Anterior cingulate cortex (tissue), 58 donors: ENCODE measurements at places on chromosomes 1 and 21.

DNA sequence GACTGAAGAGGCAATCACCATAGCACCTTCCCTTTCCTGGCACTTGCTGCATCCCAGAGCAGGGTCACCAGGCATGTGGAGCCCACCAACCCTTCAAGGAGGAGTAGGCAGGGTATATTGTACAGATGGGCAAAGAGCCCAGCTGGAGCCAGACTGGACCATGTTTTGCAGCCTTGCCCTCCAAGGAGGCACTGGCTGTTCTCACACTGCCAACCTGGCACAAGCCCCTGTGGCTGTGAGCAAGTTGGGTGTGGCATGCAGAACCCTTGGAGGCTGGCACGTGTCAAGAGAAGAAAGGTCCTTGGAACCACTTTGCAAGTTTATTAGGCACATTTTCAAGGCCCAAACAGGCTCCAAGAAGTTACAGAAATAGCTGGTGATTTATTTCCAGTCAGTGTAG is 146.4 kb downstream of the FOXD2 start:
- DNase-seq: peak; percentile 64

DNA sequence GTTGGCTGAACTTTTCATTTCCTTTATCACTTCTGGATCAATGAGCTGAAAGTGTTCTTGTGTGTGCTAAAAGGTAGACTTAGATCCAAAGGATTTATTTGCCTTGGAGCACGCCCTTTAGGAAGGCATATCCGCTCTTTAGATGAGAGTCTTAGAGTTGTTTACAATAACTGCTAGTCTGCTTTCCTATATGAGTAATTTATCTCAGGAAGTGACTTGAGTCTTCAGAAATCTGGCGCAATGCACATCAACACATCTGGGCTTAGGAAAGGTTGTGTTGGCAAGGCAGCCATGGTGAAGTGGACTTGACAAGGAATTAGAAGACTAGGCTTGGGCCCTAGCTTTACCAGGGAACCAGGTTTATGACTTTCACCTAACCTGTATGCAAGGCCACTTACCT is 204.1 kb upstream of the PTGFR start:
- no peak for DNase-seq

GRCh38 chr1:168159251-168159650 is 19.5 kb upstream of the TIPRL start:
- DNase-seq: no peak

- DNase-seq: no peak
Measured at GRCh38 chr1:90561911-90562310, 155.2 kb downstream of the BARHL2 start.

- no peak for DNase-seq
Measured at GRCh38 chr1:20681999-20682398, 20.8 kb upstream of the DDOST start.

GRCh38 chr1:213728593-213729536 is 258.9 kb upstream of the PROX1 start:
- no peak for DNase-seq

GRCh38 chr1:73909043-73909562 is 288.9 kb downstream of the LRRIQ3 start:
- DNase-seq: no peak

GRCh38 chr1:161427733-161428516 is 60.2 kb upstream of the CFAP126 start:
- no peak for DNase-seq

- no peak for DNase-seq
Measured at GRCh38 chr1:37622131-37622530, 12.6 kb downstream of the RSPO1 start.

DNA sequence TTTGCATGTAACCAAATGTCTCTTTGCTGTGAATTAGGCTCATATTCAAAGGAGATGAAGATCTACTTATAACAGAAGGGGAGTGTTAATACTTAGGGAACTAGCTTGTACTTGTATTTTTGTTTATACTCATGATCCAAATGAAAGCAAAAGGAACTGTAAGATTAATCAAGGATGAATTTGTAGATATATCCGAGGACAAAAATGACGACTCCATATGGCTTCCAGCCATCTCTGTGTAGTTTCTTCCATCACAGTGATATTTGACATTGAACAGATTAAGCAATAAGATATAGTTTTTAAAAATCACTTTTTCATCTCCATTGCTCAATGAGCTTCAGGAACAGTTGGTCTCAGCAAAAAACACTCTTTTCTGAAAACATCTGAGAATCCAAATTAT is 257.4 kb upstream of the CAMK1G start:
- no peak for DNase-seq

DNA sequence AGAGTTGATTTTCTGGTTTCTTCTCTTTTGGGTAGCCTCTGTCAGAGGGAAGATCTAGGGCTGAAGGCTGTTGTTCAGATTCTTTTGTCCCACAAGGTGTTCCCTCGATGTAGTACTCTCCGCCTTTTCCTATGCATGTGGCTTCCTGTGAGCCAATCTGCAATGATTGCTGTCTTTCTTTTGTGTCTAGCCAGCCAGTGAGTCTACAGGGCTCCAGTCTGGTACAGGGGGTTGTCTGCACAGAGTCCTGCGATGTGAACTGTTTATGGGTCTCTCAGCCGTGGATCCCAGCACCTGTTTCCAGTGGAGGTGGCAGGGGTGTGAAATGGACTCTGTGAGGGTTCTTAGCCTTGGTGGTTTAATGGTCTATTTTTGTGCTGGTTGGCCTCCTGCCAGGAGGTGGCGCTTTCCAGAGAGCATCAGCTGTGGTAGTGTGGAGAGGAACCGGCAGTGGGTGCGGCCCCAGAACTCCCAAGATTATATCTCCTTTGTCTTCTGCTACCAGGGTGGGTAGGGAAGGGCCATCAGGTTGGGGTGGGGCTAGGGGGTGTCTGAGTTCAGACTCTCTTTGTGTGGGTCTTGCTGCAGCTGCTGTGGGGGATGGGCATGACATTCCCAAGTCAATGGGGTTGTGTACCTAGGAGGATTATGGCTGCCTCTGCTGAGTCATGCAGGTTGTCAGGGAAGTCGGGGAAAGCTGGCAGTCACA is 81.3 kb upstream of the C21orf91 start:
- DNase-seq: no peak

- no peak for DNase-seq
Measured at GRCh38 chr1:5369223-5369622, 623.0 kb downstream of the NPHP4 start.

- DNase-seq: no peak
Measured at GRCh38 chr1:167052389-167052788, 37.8 kb downstream of the GPA33 start.

DNA sequence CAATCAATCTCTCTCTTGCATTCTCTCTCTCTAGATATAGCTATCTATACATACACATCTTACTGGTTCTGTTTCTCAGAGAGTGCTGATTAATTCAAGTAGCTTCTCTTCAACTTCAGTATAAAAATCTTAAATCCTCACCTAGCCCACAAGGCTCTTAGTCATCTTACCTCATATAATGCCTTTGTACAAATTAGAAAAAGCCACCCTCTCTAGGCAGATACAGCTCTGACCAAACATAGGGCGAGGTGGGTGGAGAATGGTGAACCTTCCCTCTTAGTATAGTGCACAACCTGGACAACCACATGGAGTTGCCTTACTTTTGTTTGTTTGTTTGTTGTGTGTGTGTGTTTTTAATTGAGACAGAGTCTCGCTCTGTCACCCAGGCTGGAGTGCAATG is 5.1 kb upstream of the INAVA start:
- DNase-seq: no peak

DNA sequence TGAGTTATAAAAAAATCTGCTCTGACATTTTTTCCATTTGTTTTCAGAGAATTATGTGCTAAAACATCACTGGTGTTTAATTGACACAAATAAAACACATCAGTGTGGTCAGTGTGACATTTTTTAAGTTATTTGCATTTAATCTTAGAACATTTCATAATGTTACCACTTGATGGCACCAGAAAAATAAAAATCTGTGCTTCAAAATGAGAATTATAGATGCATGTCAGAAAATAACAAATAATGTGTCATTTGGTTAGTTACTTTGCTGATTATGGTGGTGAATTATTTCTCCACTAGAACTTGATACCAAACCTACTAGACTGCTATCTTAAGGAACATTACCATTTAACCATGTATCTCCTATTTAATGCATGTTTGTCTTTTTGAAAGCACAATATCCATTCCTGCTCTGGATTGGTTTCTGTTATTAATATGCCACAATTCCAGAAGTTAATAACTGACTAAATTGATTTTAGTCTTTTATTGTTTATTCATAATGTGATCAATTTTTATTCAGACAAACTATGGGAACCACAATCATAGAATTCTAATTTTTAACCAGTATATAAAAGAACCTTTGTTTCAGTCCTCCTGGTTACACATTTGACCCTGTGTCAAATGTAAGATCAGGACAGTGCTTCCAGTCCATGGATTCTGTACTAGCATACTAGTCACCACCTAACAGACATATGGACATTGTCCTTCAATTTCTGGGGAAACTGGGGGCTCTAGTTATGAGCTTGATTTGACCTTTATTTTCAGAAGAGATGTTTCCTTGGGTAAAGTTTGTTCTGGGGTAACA is 81.0 kb downstream of the RPS6KC1 start:
- DNase-seq: no peak

DNA sequence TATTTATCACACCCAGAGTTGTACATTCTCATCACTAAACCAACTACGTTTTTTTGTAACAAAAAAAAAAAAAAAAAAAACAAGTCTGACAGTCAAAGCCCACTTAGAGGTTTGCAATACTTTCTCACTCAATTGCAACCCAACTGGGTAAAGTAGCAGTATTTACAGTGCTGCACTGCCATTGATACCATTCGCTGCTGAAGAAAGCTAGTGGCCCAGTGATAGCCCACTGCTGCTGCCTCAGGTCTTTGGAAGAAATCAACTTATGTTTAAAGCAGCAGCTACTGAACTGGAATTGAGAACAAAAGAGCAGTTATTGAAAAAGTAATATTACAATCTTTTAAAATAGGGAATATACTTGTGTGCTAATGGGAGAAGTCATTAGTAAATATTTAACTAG is 2.7 kb downstream of the HNRNPU start:
- no peak for DNase-seq

- DNase-seq: no peak
Measured at GRCh38 chr1:23554127-23554480, 5.2 kb downstream of the ID3 start.

GRCh38 chr1:178953034-178953433 is 72.7 kb upstream of the FAM20B start:
- DNase-seq: no peak

DNA sequence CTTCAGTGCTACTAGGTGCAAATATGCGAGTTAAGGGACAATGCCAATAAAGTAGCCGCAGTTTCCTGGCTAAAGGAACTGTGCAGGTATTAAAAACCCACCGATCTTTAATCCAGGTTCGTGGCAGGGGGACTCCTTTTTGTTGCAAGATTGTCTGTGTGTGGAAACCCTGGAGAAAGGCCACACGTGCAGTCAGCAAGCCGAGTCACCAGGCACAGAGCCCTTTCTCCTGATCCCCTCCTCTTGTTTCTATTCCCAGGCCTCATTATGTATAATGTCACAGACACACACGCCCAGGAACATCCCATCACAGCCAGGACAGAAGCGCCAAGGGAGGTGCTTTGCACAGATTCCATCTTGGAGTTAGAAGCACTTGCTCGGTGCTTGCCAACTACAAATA is 528.9 kb downstream of the KIF26B start:
- no peak for DNase-seq

GRCh38 chr1:39727221-39727931 is 11.3 kb upstream of the PPIE start:
- DNase-seq: no peak

GRCh38 chr1:227938911-227939790 is 8.6 kb downstream of the WNT9A start:
- DNase-seq: no peak

DNA sequence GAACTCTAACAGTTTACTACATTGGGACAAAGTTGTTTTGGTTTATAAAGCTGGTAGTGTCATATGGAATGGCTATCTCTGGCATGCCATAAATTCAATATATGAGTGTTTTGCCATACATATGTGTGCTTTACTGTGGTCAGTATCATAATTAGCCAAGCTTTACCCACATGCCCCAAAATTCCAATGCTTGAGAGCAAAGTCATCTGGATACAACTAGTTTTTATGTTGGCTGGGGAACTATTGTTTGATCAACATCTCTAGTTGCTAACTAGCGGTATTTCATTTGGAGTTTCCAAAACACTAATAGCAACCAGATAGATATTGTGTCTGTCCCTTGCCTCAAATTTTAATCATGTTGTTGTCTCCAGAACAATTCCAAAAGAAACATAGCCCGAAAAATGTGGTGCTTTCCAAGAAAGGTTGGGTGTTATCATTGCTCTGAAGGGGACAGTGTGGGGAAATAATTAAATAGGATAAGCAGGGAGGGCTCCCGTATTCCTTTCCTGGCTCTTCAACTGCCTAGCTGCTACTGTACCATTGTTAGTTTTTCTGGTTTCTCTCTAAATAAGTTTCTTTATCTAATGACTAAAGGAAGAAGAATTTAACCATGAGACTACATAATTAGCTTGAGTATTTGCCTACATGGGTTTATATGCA is 136.1 kb downstream of the TGFB2 start:
- DNase-seq: no peak

- peak; percentile 96 for DNase-seq
Measured at GRCh38 chr1:206612129-206612876, at the start of gene EIF2D. Gene EIF2D, minus strand, starts transcription at chr1:206612465. Its CDS starts 123 bp downstream, at chr1:206612342.

DNA sequence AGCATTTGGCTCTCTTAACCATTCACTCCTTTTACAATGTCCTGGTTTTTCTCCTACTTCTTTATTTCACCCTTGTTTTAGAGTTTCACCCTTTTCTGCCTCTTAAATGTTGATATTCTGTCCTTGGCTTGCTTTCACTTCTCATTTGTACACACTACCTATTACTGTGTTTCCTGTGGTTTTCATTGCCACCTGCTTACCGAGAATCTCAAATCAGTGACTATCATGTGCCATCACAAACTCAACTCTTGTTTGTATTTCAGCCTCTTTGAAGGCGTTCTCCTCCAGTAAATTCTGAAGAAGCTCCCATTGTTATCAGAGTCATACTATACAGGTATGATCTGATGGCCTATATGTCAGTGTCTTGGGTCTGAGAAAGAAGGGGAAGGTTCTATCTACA is 65.7 kb downstream of the NPHS2 start:
- no peak for DNase-seq

- DNase-seq: no peak
Measured at GRCh38 chr1:60765204-60765603, 317.2 kb upstream of the NFIA start.

GRCh38 chr21:14541841-14542490 is 4.1 kb downstream of the SAMSN1 start:
- no peak for DNase-seq

DNA sequence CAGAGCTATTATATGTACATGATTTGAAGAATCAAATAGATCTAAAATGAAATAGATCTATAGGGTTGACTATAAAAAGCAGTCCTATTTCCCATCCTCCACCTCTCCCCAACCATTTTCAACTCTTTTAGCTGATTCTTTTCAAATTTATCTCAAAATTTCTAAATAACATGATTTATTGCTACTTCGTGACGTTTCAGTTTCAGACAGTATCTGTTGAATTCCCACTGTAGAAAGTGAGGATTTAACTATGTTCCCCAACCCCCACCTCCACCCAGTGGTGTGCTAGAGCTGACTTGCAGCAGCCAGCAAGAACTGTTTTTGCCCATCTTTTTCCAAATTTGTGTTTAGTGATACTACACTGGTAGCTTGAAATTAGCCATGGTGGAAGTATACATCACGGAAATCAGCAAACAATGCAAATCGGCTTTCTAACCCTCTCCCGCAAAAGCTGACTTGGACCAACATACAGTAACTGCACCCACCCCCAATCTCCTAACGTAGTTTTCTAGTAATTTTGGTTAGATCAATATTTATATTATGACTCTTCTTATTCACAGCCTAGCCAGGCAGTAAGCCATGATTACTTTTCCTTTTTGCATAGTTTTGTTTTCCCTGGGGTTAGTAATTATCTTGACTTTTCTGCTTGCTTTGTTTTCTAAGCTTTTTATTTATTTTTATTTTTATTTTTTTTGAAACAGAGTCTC is 10.9 kb downstream of the SEMA4A start:
- no peak for DNase-seq
